ENCODE measurements at places on chromosomes 7 and 10. TPM values are rescaled to one million over a fixed set of nuclear protein-coding genes. Genes with fewer than 3 reads are reported as not detected.

GRCh38 chr7:40586197-40586596 lies 451.4 kb downstream of the SUGCT start:
- no peak overlapping the region for H3K4me3 ChIP-seq
- no peaks in the 10 kb centered on the region for H3K36me3 ChIP-seq
- no peaks in the 10 kb centered on the region for H3K4me1 ChIP-seq
- no peak overlapping the region for H3K27ac ChIP-seq
- peak; percentile 87 for DNase-seq

Gene FOXI2
- not detected for total RNA-seq

Gene CRYGN
- 0.50 TPM for total RNA-seq

GRCh38 chr10:75071756-75072155 lies 39.7 kb upstream of the SAMD8 start:
- H3K36me3 ChIP-seq = no peaks in the 10 kb centered on the region
- no peaks in the 10 kb centered on the region for H3K4me1 ChIP-seq
- H3K4me3 ChIP-seq = no peak overlapping the region
- no peak overlapping the region for H3K27ac ChIP-seq

Gene PGAM2
- 0.26 TPM for total RNA-seq

GRCh38 chr7:87709258-87709657 lies 81.1 kb downstream of the RUNDC3B start:
- H3K27ac ChIP-seq = no peak overlapping the region
- no peak for DNase-seq
- no peaks in the 10 kb centered on the region for H3K36me3 ChIP-seq
- H3K4me1 ChIP-seq = no peaks in the 10 kb centered on the region

Gene STEAP1B
- total RNA-seq = 10.3 TPM

DNA sequence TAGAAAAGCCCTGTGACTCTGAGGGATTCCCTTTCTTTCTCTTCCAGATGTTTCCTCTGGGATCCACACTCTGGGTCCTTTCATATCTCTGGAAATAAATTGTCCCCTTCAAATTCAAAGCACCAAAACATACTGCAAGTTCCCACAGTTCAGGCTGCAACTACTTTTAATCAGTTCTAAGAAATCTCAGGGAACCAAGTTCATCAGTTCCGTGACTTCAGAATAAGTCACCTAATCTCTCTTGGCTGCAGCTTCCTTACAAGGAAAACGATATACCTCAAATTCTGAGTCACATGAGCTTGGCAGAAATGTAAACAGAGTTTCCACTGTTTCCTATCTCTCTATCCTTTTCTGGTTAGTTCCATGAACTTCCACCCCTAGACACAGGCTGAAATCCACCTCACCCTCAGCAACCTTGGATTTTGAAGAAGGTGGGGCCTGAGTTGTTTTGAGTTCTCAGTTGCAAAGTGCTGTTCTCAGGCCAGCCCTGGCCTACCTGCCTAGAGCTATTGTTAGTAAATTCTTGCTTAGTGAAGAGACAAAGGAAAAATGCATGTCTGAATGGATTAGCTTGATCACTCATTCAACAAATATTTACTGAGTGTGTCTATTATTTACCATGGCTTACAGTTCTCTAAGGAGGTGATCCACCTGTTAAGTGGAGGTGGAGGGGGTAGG lies 59.3 kb upstream of the IL6 start:
- no peak overlapping the region for H3K4me3 ChIP-seq
- H3K4me1 ChIP-seq = peaks cover 19% of the 10 kb centered on the region
- H3K36me3 ChIP-seq = no peaks in the 10 kb centered on the region
- H3K27ac ChIP-seq = peak overlapping the region; percentile 30

DNA sequence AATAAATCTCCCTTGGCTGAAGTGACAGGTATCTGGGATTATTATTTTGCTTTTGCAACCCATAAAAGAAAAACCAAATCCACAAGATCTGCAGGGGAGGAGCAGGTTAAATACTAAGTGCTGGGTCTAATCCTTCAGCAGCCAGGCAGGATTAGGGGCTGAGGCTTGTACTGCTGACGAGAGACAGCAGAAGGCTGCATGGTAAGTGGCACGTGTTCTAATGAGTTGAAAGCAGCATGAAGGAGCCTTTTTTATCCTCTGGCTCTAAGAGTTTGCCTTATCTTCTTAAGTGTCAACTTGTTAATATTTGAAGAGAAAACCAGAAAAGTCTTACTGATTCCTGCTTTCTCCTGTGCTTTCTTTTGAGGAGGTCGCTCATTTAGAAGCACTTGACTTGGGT lies 50.0 kb downstream of the LYZL2 start:
- no peaks in the 10 kb centered on the region for H3K4me1 ChIP-seq
- H3K27me3 ChIP-seq = peaks cover 20% of the 10 kb centered on the region
- no peak overlapping the region for H3K4me3 ChIP-seq
- no peak for DNase-seq
- H3K36me3 ChIP-seq = no peaks in the 10 kb centered on the region

GRCh38 chr7:127150543-127150942 lies 102.2 kb downstream of the GRM8 start:
- H3K4me1 ChIP-seq = no peaks in the 10 kb centered on the region
- DNase-seq = no peak
- H3K36me3 ChIP-seq = no peaks in the 10 kb centered on the region
- H3K27ac ChIP-seq = no peak overlapping the region
- H3K27me3 ChIP-seq = no peaks in the 10 kb centered on the region
- H3K4me3 ChIP-seq = no peak overlapping the region
